Stimulated activated CD8-positive, alpha-beta memory T cell treated with anti-CD3 and anti-CD28 coated beads, Interleukin-2, amount 100 ng/mL, for 48 hours (primary cell): ENCODE measurements at places on chromosomes 3 and 15.

GRCh38 chr3:135383301-135383700 lies 582.2 kb upstream of the PPP2R3A start:
- DNase-seq, result no peak

DNA sequence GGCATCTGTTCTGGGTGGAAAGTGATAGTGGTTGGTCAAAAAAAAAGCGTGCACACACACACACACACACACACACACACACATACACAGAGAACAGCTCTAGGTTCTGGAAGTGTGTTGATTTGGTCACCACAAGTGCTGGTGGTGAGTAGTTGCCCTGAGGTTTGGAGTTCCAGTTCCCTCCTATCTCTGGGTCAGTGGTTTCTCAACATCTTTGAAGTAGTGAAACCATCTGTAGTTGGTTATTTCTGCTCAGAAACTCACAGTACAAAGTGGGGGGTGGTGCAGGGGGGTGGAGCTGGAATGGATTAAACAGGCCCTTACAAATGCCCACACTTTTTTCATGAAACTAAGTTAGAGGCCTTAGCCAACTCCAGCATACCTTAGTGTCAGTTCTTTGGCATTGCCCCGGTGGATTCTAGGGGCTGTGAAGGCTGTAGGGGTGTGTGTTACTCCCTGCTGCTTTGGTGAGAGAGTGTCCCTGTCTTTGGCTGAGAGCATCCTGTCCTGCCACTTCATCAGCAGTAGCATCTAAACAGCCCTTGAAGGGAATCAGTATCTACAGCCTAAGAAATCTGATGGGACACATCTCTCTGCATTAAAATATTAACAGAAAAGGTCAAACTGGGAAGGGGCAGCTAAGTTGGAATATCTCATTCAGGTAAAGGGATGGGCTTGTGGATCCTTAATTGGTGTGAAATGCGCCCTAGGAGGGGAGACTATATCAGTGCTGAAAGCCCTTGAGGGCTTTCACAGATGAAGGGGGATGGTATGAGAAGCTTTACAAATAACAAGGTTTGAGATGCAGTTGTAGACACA lies 20.6 kb downstream of the SMAD3 start:
- no peak for DNase-seq

- no peak for DNase-seq
These were observed 10.9 kb upstream of the LYSMD4 start for GRCh38 chr15:99744142-99744541.

- no peak for DNase-seq
These were observed 291.7 kb upstream of the ROPN1 start for GRCh38 chr3:124283652-124284023.

DNA sequence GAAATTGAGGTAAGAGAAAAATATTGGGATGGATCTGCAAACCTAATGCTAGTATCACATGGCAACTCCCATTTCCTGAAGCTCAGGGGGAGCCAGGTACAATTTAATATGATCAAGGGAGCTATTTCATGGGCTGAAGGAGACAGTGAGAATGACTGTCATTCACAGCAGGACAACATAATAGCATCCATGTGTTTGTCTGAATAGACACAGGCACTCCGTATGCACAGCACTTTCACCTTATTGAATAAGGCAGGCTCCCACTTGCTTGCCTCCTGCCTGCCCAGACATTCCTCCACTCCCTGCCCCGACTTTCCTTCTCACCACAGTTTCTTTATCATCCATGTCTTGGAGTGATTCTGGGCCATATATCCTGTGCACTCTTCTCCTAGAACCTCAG lies 156.6 kb upstream of the SLC24A5 start:
- no peak for DNase-seq

- no peak for DNase-seq
These were observed 37.6 kb upstream of the BNC1 start for GRCh38 chr15:83322061-83322460.

DNA sequence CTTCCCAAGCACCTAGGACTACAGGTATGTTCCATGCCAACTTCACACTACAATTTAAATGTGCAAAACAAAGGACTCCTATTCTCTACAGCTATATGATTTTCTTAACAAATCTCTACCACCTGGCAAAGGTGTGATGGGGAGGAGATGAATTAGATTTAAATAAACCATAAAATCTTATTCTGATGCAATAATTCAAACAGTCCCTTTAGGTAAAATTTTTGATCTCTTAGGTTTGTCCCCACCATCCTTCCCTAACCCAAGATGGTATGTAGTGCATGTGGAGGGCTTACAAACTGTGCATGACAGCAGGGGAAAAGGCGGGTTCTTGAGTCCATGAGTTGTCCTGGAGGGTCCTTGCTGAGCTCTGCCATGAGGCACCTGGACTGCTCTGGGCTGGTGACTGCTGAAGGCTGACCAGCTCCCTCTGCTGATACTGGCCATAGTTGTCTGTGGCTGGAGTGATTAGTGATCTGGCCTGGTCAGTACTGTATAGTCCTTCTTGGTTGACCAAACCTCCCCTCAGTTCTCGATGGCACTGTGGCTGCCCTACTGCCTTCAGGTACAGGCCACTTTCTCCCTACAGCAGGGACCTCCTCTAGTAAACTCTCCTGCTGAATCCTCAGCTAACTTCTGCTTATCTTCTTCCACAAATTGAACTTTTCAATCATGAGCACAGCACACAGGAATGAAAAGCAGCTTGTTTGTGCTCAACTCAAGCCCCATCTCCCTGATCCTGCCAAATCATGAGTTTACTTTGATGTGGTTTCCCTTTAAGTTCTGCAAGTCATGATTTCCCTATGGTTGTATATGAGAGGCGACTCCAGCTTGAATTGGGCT lies 30.1 kb downstream of the CFAP161 start:
- no peak for DNase-seq

DNA sequence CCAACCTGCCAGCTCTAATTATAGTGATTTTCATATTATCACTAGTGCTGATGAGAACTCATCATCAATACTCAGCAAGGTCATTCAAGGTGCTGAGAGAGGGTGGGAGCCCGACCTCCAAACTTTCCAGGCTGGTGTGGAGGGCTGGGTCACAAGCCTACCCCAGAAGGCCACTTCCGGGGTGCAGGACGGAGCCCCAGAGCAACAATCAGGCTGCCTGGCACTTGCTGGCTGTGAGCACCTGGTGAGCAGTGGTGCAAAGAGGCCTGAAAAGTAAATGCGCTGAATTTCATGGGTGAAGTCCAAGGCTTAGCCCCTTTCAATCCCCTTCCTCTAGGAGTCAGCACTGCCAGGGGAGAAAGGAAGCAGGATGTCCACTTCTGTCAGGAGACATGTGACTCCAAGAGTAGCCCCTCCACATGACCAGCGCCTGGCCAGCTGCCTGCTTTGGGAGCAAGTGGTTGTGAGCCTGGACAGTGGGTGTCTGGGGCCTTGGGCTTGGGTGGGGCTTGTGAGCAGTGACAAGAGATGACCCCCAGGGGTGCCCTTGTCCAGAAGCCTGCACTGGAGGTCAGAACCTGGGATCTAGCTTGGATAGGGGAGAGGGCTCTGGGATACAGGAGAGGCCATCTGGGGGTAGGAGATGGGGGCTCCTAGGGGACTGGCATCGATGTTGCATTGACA lies 165.0 kb upstream of the TLE3 start:
- DNase-seq, result no peak

GRCh38 chr3:50138266-50139200 lies 16.6 kb upstream of the SEMA3F start:
- no peak for DNase-seq

- no peak for DNase-seq
These were observed 65.9 kb downstream of the SLCO2A1 start for GRCh38 chr3:133963657-133964396.

DNA sequence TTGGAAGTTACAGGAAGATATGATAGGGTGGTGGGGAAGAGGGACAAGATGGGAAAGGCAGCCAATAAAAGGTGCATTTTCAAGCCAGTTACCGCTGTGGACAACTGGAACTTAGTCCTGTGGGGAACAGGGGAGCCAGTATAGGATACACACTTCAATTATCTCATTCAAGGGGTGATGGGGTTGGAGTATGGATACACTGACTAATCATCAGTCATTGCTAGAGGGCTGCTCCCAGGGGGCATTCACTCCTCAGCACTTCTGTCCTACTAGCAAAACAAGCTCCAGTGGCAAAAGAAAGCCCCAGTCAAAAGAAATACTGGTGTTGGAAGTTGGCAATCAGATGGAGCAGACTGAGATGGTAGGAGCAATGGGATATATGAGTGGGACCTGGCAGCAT lies 183.4 kb upstream of the GADL1 start:
- DNase-seq, result no peak

- DNase-seq, result no peak
These were observed 172.2 kb downstream of the LPP start for GRCh38 chr3:188326111-188326510.

DNA sequence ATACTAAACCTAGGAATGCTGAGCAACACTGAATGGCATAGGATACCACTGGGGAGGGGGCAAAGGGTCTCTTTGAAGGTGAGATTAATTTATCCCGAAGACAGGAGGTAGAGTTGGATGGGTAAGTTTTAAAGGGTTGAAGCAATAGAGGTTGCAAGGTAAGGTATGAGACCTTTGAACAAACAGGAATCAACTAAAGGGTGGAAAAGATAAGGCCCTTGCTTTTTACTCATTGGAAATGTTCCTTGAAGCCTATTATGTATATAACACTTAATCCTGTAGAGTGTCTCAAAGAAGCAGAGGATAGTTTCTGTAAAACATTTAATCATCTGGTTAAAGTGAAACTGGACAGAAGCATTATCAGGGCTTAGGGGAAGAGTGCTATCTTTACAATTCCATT lies 5.7 kb downstream of the ABHD5 start:
- no peak for DNase-seq

GRCh38 chr3:192916371-192917027 lies 1.2 kb downstream of the MB21D2 start:
- DNase-seq, result no peak

GRCh38 chr3:100968932-100969906 lies 24.0 kb downstream of the ABI3BP start:
- DNase-seq, result no peak

DNA sequence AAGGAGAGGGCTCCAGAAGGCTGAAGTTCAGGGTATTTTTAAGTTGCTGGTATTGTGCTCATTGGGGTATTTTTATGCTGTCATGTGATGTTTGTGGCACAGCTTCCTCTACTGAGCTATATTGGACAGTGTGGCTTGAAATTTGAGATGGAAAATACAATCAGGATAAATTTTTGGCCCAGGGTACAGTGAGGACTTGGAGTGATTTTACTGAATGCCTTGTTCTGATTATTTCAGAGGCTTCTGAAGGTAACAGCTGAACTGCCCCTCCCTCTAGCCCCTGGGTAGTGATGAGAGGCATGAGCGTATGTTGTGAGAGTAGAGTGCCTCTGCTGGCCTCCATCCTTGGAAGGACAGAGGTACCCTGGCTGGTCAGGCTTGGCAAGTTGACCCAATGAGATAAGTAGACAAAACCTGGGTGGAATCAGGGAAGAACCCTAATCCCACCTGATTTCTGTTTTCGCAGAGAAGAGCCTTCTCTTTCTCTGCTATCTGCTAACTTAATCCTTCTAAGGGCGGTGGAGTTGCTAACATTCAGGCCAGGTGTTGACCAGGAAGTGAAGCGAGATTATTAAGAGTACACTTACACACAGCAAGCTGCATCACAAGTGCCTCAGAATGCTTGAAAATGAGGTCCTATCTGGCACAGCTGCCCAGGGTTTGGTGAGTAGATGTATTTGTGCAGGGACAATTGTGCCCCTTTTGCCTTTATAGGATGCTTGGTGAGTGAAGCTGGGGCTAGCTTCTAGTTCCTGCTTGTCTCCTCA lies 98.1 kb upstream of the CLSTN2 start:
- DNase-seq, result no peak

DNA sequence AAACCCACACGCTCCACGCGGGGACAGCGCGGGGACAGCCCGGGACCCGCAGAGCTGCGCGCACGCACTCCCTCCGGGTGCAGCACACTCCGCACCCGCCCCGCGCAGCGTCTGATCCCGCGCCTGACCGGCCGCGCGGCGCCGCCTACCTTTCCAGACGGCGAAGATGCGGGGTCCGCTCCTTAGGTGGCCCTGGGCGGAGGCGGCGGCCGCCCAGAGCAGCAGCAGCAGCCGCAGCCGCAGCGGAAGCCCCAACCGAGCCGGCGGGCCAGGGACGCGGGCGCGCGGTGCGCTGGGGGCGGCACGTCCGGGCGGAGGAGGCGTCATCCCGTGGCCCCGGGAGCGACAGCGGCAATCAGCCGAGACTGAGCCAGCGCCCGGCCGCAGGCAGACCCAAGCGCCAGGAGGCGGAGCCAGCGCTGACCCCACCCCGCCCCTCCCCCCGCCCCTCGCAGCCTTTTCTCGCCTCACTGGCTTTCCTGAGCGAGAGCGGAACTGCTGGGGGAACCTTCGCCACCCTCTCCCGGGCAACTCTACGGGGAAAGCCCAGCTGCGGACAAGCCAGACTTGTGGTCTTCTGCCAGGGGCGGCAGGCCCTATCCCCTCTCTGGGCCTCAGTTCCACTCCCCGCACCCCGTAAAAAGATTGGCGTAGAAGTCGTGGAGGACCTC lies at the start of gene SEMA7A:
Gene SEMA7A, minus strand, starts transcription at position 367 of the 671 bp plus-strand sequence. Its CDS starts 40 bp downstream, at position 327.
- DNase-seq, result peak; percentile 82
